Cortex of kidney (tissue), 1 donor: ENCODE measurements at places on chromosomes 2 and 18.

- no peak for DNase-seq
Observed at GRCh38 chr2:232890896-232891601, 21.0 kb downstream of the SNORC start.

- DNase-seq = no peak
Observed at GRCh38 chr2:177284531-177284930, 20.0 kb upstream of the NFE2L2 start.

GRCh38 chr2:169590804-169591203 is 6.7 kb downstream of the PPIG start:
- DNase-seq = no peak

DNA sequence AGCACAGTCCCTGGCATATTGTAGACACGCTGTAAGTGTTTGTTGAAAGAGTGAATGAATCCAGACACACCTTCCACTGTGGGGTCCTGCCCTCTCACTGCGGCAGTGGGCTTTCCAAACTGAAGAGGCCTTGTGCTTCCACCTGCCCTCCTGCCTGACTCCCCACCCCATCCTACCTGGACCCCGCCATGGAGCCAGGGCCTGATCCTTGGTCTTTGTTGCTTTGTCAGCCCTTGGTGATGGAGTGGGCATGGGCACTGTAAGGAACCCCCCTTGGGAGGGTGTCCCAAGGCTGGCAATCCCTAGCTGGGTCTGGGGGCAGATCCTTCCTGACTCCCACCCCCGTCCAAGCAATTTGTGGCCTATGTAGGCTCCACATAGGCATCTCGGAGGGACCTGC is 33.1 kb downstream of the KLHL29 start:
- no peak for DNase-seq

DNA sequence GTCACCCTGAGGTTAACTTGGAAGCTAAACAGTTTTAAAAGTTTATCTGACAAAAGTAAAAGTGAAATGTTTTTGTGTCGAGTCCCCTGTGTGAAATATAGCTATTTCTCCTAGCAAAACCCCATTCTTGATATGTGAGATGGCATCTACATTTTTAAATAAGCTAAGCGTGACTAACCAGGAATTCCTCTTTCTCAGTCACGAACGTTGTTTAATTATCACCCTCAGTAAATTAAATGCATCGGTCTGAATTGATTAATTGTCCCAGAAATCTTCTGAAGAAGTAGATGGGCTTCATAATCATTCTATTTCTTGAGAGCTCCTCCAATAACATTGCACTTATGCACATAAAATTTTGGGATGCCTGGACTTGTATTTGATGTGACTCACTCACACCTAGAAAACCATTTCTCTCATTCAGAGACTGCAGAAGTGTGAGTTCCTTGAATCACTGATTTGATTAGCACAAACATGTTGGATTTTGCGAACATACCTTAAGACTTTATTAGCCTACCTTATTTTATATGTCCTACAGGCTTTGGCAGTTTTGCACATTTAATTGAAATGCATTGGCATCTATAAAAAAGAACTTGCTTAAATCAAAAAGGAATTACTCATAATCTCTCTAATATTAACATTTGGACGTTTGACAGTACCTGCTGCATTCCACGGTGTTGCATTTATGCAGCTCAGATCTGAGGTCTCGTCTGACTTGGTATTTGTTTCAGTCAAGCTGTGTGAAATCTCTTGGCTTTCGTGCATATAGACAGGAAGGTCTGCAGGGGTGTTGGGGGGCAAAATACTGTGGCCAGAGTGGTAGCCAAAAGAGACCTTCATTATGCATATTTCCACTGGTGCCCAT is 475.2 kb downstream of the EPHA4 start:
- no peak for DNase-seq

DNA sequence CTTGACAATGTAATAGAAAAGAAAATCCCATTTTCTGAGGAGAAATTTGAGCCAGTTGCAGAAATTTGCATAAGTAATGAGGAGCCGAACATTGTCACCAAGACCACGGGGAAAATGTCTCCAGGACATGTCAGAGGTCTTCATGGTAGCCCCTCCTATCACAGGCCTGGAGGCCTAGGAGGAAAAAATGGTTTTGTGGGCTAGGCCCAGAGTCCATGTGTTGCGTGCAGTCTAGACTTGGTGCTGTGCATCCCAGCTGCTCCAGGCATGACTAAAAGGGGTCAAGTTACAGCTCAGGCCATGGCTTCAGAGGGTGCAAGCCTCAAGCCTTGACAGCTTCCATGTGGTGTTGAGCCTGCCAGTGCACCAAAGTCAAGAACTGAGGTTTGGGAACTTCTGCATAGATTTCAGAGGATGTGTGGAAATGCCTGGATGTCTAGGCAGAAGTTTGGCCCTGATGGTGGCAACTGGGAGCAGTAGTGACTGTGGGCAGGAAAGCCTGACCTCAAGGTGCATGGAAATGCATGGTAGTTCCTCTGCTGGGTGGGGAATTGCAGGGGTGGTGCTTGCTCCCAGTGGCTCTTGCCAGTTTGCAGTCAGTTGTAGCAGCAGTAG is 41.9 kb upstream of the CCDC195 start:
- no peak for DNase-seq

DNA sequence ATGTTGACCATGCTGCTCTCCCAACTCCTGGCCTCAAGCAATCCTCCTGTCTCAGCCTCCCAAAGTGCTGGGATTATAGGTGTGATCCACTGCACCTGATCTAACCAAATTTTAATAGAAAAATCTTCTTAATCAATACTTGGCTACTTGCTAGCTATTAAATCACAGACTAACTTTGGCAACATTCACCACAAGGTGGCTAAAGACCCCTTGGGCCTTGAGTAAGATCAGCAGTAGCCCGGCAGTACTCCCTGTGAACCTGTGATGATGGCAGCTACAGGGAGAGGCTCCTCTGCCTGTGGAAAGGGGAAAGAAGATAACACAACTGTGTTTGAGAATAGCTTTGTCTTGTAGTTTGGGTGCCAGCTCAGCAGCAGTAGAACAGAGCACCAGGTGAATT is 102.9 kb downstream of the SLC39A10 start:
- DNase-seq = no peak

DNA sequence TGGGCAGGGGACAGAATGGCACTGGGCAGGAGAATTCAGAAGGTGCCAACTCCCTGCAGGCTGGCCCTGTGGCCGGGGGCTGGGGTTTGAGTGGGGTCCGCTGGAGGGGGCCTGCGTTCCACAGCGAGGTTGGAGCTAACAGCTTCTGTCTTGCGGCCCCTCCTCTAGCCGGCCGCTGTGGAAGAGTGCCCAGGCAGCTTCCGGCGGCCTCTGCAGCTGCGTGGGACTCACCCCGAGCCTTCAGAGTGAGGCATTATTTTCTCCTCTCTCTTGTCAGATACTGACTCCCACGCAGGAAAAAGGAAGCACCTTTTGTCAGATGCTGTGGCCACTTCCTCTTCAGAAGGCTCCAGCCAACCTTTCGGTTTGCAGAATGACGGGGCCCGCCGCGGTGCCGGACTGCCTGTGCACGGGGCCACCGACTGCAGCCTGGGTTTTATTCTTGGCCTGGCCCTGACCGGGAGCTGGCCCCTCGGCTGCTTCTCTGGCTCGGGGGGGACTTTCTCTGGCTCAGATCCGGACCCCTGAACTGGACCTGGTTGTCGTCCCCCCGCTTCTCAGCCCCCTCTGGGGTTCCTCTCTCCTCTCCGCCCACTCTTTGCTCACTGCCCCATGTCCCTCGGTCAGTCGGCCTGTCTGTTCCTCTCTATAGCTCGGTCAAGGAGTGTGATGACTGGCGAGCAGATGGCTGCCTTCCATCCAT is 40.1 kb downstream of the ARHGAP25 start:
- no peak for DNase-seq

- no peak for DNase-seq
Observed at GRCh38 chr2:28982381-28982950, 1.4 kb downstream of the TOGARAM2 start.

GRCh38 chr2:218022131-218022850 is 19.5 kb upstream of the TNS1 start:
- DNase-seq = no peak

- DNase-seq = no peak
Observed at GRCh38 chr18:23357996-23358594, 95.0 kb upstream of the RIOK3 start.

GRCh38 chr2:31563273-31563839 is 17.4 kb downstream of the SRD5A2 start:
- DNase-seq = no peak

GRCh38 chr2:144583381-144583729 is 63.4 kb upstream of the ZEB2 start:
- DNase-seq = no peak

GRCh38 chr18:48296581-48296980 is 112.6 kb downstream of the ZBTB7C start:
- DNase-seq = no peak

DNA sequence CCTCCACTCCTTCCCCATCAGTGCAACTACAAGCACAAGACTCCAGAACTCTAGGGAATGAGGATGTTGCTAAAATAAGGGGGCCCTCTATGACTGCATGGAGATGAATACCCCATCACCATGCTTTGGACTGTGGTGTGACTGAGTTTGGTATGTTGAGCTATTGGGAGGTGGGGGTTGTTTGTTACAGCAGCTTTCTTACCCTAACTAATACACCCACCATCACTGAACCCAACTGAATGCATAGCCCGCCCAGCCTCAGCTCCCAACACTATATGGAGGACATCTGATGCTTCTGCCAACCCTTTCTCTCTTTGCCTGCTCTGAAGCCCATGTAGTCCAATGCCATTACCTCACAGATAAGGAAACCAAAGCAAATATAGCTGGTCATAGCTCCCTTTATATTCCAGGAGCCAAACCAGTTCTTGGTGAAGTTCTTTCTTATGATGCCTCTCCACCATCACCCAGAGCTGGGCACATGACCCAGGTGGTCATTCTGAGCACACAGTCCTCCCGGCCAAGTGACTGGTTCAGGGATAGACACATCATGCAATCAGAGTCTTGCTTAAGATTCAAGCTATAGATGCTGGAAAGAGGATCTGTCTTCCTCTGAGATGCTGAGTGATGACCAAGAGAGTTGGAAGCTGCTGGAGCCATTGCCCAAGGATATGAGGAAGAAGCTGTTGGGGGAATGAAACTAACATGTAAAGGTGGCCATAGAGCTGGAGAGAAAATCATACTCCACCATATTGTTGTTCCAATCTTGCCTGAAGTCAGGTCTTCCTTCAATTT is 155.6 kb upstream of the HAAO start:
- DNase-seq = no peak

- DNase-seq = no peak
Observed at GRCh38 chr2:201448061-201448460, 3.2 kb downstream of the TRAK2 start.

- DNase-seq = no peak
Observed at GRCh38 chr18:28153485-28154065, 23.4 kb downstream of the CDH2 start.

DNA sequence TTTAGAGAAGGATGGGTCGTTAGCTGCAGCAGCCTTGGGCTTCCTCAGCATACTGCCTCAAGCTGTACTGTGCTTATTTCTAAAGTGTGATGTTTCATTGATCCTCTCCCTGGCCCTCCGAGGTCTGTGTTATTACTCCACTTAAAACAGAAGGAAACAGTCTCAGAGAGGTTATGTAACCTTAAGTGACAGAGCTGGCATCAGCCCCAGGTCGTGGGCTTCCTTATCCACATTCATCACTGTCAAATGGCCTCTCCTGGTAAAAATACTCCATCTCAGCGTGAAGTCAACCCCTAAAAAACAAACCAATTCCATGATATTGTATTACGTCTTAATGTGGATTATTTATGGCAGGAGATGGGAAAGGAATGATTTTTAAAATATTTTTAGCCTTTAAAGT is 153.3 kb upstream of the NOSTRIN start:
- DNase-seq = no peak

DNA sequence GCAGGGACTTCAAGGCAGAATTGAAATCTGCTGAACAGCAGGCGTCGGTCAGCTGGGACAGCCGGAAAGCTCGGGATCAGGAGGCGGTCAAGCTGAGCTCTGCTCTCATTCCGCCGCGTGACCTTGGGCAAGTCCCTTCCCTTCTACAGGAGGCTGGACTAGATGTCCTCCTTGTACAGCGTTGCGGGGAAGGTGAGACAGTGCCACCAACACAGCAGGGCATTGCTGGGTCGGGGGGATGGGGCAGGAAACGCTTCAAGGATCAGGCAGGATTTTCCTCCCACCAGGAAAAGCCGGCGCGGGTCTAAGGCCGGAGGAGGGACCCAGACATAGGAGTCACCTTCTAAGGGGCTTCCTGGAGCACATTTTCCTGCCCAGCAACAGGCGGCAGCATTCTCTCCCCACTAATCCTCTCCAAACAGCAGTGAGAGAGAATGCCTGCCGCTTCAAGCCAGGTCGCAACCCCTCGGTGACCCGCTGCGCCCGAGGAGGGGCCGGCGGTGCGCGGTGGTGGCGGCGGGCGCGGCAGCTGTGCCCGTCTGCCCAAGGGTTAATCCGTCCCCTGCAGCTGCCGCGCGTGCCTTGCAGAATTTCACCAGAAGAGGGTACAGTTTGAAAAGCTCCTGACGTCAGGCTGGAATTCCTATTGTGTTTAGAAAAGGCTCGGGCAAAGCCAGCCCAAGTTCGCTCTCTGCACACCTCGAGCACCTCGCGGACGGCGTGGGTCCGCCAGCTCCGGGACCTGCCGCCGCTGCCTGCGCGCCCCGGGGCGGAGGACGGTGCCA is at the start of gene KCNF1:
KCNF1 (plus strand) TSS at position 644 of the 785 bp plus-strand sequence. CDS start 493 bp downstream, outside the sequence.
- DNase-seq = no peak

DNA sequence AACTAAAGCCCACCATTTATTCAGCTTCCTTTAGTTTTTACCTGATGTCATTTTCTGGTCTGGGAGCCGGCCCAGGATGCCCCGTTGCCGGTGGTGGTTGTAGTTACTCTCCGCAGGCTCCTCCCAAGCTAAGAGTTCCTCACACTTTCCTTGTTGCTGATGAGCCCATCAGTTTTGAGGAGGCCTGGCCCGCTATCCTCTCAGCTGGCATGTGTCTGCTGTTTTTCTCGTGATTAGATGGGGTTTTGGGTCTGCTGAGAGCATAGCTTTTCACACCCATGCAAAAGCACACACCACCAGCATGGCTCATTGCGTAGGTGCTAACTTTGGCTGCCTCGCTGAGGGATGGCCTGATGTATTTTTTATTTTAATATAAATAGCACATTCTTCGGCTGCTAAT is 72.1 kb downstream of the PSMG2 start:
- DNase-seq = no peak

DNA sequence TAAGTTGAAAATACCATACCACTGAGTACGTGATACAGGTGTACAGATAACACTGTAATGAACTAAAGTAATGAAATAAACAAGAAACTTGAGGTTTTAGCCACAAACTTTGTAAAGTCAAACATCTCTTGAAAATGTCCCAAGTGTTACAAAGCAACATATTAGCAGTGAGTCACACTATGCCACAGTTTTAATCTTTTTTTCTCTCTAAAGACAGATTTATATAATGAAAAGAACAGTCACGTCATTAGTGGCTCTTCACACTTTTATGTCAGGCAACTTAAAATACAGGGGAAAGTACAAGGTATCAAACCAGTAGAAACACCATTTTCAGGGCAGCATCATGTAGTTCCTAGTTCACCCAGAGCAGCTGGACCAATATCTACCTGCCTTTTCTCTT is 42.1 kb downstream of the RAPH1 start:
- DNase-seq = no peak

DNA sequence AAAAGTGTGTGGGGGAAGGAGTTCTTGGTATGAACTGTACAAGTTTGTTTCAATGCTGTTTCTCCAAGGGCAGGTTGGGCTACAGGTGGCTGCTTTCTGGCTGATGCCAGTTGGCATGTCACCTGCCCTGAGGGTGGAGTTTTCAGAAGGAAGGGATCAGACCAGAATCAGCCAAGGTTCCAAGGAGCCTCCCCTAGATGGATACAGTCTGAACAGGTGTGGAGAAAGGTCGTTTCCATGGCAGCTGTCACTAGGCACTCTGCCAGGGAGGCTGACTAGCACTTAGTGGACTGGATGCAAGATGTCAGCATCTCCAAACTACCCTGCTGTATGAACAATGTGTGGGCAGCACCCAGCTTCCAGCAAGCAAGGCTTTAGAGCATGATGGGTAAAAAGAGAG is 444.4 kb upstream of the HNRNPA3 start:
- DNase-seq = no peak
